ENCODE measurements at places on chromosomes 3 and 15.

DNA sequence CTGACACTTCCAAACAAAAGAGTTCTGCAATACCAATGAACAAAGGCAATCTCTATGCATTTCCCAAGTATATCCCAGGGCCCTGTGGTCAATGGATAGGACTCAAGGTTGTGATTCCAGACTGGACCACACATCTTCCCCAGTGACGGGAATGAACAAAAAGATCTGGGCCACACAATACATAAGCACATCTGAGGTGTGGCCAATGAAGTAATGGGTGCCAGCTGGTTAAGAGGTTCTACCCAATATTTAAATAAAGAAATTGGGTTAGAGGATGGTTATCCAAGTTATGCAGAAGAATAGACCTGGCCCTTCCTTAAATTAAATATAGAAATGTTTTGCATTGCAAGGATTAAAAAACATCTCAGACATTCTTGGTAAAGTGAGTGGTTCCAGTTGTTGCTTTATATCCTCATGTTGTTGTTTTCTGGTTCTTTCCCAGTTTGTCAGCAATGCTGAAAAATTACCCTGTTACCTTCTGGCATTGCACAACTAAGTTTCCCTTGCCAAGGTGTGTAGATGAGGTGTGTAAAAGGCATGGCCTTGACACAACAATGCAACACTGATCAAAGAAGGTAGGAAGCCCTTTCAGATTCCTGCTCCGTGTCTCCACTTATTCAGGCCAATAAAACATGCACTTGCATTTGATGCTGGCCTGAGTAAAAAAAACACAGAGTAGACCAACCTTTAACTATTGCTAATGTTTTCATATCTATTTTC lies 86.5 kb downstream of the PRICKLE2 start:
- DNase-seq = no peak

- no peak for DNase-seq
These were observed 14.3 kb upstream of the TATDN2 start for GRCh38 chr3:10233988-10234387.

GRCh38 chr3:15557511-15557946 lies 36.0 kb upstream of the COLQ start:
- DNase-seq = peak; percentile 50

DNA sequence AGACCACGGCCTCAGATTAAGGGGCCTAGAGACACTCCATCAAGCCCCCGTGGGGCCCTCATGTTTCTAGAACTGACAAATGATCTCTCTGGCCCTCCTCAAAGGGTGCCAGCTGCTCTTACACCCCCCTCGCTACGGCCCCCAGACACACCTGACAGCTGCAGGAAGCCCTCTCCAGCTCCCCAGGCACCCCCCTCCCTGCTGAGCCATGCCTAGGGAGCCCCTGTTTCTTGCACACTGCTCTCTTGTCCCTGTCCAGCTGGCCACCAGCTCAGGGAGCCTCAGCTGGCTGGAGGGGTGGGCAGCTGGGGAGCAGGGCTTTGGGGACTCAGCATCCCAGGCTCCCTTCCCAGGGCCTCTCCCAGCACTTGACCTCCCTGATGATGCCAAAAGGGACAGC lies 14.8 kb downstream of the TNK2 start:
- no peak for DNase-seq

DNA sequence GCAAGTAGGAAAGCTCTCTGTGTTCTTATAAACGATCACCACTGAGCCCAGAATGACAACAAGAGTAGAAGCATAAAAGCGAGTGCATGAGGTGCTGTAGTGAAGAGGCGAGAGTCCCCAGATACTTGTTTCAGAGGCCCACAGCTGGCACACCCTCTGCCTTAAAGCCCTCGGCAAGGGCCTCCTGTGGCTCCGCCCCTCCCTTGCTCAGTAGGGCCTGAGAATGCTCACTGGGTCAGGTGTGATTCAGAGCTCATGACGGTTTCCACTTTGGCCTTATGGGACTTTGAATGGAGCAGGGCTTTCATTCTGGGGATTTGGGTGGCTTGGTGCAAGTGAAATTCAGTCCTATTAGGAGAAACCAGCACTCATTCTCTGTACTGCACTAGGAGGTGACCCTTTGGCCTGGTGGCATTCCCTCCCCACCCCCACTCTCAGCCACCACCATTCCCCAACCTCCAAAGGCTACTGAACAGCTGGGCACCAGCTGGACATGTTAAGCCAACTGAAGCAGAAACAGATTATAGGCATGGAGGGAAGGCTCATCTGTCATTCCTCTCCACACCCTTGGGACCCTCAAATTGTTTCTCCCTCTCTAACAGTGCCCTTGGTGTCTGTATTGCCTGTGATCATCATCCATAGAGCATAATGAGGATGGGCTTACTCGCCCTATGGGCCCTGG lies 109.6 kb upstream of the CTDSPL start:
- peak; percentile 7 for DNase-seq

DNA sequence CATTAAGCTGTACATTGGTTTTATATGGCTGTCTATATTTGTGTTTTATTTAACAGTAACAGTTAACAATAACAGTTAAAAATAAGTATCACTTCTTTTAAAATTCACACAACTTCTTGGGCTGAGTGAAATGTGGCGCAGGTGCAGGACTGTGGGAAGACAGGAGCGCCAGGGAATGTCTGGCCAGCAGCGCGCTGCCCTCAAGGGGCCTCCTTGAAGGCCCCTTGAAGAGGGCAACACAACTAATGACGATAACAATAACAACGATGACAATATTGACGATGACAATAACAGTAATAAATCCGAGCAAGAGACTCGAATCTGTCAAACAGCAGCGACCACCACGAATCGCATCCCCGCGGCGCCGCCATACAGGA lies 411 bp upstream of the PPP2R3A start:
- DNase-seq = no peak

GRCh38 chr3:4758957-4759656 lies 220.1 kb upstream of the BHLHE40 start:
- DNase-seq = no peak

Data from NCI-H1694 treated with DMSO at 0.1 percent for 48 hours (cell line).